ENCODE measurements at places on chromosomes 13 and 19. TPM values are rescaled to one million over a fixed set of nuclear protein-coding genes. Genes with fewer than 3 reads are reported as not detected.

The ZNF541 gene
- total RNA-seq, result 0.23 TPM

The PGLYRP1 gene
- not detected for total RNA-seq

The FFAR2 gene
- 0.23 TPM for total RNA-seq

The CERS4 gene
- 55.6 TPM for total RNA-seq

The NLRP7 gene
- not detected for total RNA-seq

The TMEM238 gene
- total RNA-seq, result not detected

The SYT3 gene
- total RNA-seq, result 36.0 TPM

The SELENOV gene
- total RNA-seq, result not detected

The ANGPTL8 gene
- total RNA-seq, result not detected

The AMH gene
- total RNA-seq, result 1.8 TPM

The KRTDAP gene
- total RNA-seq, result not detected

The LHB gene
- not detected for total RNA-seq

The CCNE1 gene
- total RNA-seq, result 6.7 TPM

The RNF225 gene
- total RNA-seq, result not detected

The GPR180 gene
- 15.7 TPM for total RNA-seq

Data from diencephalon (tissue), 1 donor.